ENCODE measurements at places on chromosomes 2 and 18.

- DNase-seq: peak; percentile 89
Measured at GRCh38 chr2:183123117-183123958, 905 bp upstream of the NUP35 start.

GRCh38 chr18:8942021-8942908 is 160.2 kb upstream of the NDUFV2 start:
- DNase-seq: no peak

DNA sequence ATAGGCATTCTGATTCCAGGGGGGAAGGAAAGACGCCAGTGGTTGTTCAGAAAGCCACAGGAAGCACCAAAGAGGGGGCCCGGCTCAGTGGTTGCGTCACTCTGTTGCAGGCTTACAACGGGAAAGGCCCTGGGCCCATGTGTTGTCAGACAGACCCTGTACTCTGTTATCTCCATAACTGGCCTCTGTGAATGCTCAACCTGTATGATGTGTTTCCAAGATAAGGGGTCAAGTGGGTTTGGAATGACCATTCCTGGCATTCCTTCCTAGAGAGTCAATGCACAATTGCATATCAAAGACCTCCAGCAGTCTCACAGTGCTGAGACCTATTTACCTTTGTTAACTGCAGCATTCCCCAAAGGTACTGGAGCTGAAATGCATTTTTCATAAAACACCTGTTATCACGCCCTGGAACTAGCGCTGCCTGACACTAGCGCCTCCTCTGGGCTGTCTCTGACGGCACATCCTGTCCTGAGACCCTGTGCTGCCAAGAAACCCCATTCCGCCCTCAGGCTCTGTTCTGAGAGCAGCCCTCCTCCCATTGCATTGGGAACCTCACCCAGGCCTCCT is 13.2 kb upstream of the LRRFIP1 start:
- DNase-seq: no peak

DNA sequence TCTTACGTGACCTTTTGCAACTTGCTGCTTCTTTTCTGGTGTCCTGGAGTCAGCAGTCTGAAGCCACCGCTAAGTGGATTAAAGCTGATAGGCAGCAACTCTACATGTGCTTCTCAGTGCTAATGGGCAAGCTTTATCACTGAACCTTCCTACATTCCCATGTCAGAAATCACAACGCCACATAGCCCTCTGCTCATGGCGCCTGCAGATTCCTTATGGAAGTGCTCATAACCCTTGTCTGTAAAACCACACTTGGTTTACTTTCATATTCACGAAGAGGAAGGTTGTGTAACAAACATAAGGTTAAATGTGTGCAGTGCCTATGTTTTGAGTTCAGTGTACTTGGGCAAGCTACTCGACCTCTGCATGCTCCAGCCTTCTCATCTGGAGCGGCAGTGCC is 319.8 kb downstream of the FBXO15 start:
- DNase-seq: no peak

- DNase-seq: no peak
Measured at GRCh38 chr18:37506001-37506400, 59.6 kb downstream of the CELF4 start.

DNA sequence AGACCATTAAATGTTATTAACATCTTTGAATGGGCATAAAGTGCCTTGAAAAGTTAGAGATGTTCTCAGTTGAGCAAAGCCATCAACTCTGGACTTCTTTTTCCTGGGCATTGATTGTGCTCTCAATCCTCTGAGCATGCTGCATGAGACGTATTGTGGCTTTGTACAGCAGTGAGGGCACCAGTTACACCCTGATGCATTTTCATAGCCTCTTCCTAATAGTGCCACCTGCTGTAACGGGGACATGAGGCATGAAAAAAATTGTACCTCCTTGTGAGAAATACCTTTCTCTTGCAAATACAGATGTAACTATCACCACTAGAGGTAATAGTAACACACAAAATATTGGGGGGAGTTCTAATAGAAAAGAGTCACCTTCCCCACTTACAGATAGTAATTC is 697.5 kb downstream of the TMEM182 start:
- DNase-seq: no peak

GRCh38 chr2:59560769-59561168 is 992.7 kb downstream of the BCL11A start:
- no peak for DNase-seq

GRCh38 chr2:19536136-19536535 is 177.7 kb upstream of the OSR1 start:
- no peak for DNase-seq

All from NCI-H2227 treated with DMSO at 0.1 percent for 48 hours (cell line).